Activated naive CD4-positive, alpha-beta T cell treated with anti-CD3 and anti-CD28 coated beads, Interleukin-2, amount 10 ng/mL, durations not matched to agents 7 days and 5 days (primary cell): ENCODE measurements at places on chromosomes 11 and 22.

- peak; percentile 55 for DNase-seq
These were observed 74.6 kb upstream of the SUSD2 start for GRCh38 chr22:24106385-24107381.

- no peak for DNase-seq
These were observed 218.0 kb downstream of the ST3GAL4 start for GRCh38 chr11:126573325-126573978.

DNA sequence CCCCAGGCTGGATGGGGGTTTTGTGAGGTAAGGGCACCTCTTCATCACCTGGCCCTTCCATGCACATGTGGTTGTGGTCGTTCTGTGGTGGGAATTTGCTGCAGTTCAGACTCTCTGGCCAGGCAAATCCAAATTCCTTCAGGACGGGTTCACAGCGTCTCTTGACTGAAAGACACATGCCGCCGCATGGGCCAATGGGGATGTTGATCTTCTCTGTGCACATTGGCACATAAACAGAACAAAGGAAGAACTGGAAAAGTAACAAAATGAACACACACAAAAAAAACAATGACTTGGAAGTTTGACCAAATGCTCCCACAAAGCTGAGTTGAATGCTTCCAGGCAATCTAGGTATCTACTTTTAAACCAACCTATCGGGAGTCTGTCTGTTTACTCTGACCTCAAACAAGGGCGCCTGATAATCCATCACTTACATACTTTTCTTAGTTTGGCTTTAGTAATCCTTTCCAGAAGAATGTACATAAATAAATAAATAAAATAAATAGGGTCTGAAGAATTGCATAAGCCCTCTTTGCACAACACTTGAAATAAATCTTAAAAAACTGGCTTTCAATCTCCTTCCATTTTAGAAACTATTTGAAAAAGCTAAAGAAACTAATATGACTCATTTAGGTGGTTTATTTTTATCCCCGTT lies 2.8 kb downstream of the FZD4 start:
- no peak for DNase-seq

- no peak for DNase-seq
These were observed 121.8 kb downstream of the MICAL2 start for GRCh38 chr11:12232160-12232559.

DNA sequence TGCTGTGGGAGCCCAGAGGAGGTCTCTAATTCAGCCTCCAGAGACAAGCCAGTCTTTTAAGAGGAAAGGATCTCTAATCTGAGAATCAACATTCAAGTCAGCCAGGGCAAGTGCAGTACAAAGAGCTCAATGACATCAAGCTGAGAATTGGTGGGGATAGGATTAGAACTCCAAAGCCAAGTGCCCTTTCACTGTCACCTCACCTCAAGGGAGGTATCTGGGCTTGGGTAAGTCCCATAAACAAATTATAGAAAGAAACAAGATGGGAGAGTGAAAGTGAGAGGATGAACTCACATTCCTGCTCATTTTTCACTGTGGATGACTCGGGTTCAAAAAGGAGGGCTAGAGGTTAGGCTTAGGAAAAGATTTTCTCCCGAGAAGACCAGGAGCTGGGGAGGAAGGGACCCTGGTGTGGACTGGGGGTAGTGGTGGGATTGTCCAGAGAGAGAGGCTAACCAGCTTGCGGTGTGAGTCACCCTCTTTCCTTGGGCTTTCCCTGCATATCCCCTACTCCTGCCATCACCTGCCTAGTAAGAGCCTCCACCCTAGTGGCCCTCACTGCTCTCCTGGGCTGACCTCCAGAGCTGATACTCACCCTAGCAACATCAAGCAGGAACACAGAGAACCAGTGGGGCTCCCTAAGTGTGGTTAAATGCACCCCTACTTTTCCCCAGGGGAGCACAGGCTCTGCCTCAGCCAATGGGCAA lies 70.4 kb downstream of the RRM1 start:
- DNase-seq: no peak

DNA sequence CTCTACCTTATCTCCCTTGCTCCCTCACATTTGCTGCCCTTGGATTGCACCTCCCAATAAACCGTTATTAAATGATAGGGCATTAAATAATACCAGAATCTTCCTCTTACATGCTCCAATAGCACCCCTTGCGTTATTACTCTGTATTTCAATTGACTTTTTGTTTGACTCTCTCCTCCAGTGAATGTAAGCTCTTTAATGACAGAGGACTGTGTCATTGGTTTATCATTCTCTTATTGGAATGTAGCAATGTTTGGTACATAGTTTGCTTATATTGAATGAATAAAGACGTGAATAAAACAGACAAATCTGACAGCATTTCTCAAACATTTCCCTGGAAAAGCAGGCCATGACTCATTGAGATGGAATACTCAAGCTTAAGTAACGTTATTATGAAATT lies 8.7 kb upstream of the MPEG1 start:
- no peak for DNase-seq

GRCh38 chr11:57974848-57975601 lies 48.7 kb upstream of the OR9Q1 start:
- DNase-seq: no peak

- no peak for DNase-seq
These were observed 120.5 kb downstream of the HIPK3 start for GRCh38 chr11:33377412-33378370.

DNA sequence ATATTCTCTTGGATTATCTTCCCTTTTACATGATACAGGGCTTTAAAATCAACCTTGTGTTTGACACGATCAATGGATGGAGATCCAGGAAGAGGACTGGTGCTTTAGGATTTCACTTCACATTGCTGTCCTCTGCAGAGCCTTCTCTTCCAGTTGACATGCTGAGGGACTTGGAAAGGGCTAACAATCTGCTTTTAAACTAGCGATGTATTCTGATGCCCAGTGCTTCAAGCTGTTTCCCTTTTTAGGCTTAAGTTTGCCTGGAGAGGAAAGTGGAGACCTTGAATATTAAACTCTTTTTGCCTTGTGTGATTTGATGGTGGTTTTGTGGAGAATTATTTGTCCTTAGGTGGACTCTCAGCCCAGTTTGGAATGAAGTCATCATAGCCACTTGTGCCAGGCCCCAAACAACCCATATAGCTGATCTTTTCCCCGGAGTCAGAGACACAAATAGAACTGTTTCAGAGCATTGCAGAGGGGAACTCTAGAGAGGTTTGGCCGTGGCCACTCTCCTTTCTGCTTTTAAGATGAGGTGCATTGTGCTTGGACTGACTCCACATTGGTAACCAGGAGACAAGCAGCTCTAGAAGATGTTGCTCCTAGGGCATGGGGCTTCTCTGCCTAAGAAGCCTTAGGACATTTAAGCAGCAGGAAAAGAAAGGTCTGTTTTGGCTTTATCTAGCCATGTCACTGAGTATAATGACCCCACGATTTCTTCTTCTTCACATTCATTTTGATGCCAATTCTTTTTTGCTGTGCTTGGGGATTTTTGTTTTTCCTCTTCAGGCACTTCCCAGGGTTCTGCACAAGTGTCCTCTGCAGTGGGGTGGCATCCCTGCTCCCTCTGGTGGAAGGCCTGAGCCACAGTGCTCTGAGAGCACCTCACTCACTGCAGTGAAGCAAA lies 152.8 kb downstream of the NCAM1 start:
- DNase-seq: no peak

GRCh38 chr11:16993495-16993894 lies 20.7 kb downstream of the PLEKHA7 start:
- DNase-seq: no peak

DNA sequence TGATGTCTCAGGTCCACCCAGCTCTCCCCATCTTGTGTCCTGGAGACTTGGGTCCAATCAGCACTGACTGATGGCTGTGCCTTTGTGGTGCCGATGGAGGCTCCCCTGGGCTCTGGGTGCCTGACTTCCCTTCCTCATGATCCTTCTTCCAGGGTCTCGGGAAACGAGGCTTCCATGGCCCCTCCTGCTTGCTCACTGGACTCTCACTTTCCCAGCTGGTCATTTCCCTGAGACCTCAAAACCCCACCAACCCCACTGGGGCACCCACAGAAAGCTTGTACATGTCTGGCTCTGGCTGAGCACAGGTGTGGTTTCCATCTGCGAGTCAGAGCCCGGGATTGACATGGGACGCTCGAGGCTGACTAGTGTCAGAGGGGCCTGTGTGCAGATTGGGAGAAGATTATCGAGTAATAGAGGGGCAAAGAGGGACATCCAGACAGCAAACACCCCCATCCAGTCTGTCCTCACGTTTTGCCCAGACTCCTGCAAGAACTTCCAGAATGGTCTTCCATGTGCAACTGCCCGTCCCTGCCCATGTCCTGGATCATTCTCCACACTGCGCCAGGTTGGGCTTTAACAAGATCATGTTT lies 15.1 kb downstream of the APOL1 start:
- DNase-seq: no peak

DNA sequence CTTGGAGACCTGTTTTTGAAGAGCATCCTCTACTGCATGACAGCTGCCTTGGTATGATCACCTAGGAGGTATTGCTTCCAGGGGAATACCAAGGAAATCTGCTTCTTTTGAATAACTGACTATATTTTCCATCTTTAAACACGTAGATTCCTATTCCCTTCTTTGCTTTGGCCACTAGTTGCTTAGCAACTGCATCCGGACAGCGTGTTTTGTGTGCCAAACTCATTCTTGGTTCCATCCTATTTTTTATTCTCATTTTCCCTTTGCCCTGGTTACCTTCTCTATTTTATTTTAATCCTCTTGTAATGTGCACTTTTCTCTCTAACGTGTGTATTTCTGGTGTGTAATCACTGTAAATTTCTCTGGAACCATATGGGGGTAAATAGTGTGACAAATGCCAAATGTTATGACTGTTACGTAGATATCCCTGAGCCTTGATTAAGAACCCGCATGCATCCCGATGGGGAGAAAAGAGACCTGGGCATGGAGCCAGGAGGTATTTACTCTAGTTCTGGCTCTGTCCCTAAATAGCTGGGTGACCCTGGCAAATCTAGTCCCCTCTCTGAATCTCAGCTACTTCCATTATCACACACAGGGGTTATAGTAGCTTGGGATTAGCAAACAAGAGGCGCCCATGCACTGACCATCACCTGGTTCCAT lies 241.7 kb downstream of the MIAT start:
- DNase-seq: no peak

DNA sequence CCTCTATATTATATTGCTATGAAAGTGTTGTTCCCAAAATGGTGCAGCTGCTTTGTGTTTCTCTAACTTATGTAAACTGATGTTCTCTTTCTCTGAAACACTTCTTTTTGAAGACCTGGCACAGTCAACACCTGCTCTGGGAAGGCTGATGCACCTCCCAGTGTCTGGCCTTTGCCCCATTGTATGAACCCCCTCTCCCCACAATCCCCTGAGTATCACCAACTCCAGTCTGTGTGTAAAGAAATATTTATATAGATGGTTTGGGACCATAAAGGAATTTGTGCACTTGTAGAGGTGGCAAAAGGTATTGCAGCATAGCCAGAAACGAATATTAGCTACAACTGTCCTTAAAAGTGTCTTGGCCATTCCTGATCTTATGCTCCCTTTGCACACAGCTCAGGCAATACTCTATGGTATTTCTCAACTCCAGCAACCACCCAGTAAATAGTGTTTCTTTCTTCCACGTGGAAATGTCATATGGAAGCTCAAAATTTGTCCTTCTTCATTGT lies 365.2 kb upstream of the DDI1 start:
- no peak for DNase-seq

GRCh38 chr11:130625578-130626306 lies 177.3 kb downstream of the ADAMTS15 start:
- DNase-seq: no peak

DNA sequence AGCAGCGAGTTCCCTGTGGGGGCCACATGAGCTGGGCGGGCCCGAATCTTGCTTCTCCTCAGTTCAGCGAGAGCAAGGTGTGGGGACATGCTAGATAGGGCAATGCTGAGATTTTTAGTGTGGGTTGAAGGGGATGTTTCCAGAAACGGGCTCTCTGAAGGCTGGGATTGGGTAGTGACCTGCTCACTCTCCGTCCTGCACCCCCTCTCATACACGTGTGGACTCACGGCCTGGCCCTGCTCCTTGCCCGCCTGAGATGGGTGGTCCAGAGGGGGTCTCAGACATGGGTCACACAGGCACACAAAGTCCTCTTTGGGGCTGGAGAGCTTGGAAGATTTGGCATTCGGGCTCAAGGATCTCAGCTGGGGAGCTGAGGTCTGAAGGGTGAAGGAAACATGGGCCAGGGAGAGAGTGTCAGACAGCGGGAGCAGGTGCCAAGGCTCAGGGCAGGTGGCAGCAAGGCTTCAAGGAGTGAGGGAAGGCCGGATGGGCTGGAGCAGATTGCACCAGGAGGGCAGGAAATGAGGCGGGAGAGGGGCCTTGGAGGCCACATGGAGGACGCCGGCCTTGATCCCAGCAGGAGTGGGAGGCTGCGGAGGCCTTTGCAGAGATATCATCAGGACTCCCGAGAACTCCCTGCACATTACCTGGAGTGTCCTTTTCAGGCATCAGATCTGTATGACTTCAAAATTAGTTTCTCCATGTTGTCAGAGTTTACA lies 74.1 kb downstream of the PARVB start:
- DNase-seq: no peak
